ENCODE measurements at places on chromosomes 6 and 20.

GRCh38 chr6:75296811-75297779 is 12.5 kb upstream of the TMEM30A start:
- DNase-seq: peak; percentile 73

GRCh38 chr6:121694801-121695251 is 259.4 kb downstream of the GJA1 start:
- peak; percentile 81 for DNase-seq

- no peak for DNase-seq
These were observed 43.0 kb downstream of the VEGFA start for GRCh38 chr6:43812850-43813578.

DNA sequence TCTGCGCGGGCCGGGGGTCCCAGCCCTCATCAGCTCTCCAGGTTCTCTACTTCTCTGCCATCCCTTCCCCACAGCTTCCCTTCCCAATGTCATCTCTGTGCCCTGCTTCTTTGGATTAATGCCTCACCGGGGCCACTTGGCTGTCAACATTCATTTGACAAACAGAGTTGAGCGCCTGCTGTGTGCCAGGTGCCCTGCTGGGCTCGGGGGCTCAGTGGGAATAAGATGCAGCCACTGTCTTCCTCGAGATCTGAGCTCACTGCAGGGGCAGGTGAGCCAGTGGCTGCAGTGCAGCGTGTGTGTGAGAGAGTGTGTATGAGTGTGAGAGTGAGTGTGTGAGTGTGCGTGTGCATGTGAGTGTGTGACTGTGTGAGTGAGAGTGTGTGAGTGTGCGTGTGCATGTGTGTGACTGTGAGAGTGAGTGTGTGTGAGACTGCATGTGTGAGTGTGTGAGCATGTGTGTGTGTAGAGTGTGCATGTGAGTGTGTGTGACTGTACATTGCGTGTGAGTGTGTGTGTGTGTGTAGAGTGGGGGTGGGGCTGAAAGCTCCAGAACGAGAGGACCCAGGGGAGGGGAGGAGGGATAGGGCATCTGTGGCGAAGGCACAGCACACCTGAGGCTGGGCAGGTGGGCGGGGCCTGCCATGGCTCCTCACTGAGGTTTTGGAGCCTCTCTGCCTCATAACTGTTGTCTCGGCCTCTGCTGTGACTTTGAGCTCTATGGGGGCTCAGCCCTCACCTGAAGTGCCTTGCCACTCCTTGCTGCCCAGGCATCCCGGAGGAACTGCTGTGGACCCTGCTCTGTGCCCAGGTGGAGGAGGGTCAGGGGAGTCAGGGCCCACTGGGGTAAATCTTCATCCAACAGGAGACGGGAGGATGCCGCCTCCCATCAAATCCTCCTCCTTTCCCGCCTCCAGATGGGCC is 36.5 kb upstream of the PHACTR3 start:
- no peak for DNase-seq

DNA sequence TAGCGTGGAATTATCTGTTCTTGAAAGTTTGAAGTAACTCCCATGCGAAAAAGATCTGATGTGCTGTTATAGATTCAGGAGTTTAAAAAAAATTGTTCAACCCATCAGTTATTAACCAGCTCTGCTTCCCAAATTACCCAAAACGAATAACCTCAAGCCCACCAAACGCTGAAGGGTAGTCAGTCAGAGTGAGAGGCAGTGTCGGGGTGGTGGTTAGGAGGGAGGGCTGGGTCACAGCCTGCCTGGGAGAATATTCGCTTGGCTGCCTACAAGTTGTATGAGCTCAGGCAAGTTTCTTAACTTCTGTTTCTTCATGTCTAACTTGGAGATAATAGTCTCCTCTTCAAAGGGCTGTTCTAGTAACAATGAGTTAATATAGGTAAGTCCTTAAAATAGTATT is 114.6 kb downstream of the JPH2 start:
- no peak for DNase-seq

DNA sequence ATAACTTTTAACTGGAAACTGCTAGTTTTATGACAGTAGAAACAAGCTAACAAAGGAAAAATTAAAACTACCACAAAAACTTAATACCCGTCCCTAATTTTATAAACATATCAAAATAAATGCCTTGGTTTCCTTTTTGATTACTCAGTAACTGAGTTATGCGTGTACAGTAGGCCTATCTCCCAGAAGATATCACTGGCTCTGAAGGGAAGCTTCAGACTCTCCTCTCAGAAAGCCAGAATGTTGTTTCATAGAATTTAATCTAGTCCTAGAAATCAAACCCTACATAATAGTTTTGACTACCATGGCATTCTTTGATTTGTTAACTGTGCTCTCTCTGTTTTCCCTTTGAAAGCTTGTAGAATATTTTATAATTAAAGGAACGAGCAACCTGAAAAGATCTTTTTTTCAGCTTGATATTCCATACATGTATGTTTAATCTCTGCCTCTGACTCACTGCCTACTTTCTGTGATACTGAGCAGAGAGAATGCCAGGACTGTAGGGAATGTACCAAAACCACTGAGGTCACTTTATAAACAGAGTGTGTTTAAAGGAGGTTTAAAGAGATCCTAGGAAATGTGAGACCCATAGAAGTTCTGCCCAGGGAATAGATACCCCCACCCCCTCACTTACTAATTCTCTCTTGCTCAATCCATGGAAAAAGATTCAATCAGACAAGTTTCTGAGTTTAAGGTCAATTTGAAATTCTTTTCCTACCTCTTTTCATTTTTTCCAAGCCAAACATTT is 311.5 kb downstream of the HDGFL1 start:
- peak; percentile 98 for DNase-seq

- DNase-seq: no peak
These were observed 9.5 kb downstream of the OVOL2 start for GRCh38 chr20:18048176-18048575.

- DNase-seq: no peak
These were observed 1.4 kb upstream of the FILIP1 start for GRCh38 chr6:75495011-75495410.

GRCh38 chr6:14887986-14888574 is 357.8 kb upstream of the JARID2 start:
- no peak for DNase-seq

DNA sequence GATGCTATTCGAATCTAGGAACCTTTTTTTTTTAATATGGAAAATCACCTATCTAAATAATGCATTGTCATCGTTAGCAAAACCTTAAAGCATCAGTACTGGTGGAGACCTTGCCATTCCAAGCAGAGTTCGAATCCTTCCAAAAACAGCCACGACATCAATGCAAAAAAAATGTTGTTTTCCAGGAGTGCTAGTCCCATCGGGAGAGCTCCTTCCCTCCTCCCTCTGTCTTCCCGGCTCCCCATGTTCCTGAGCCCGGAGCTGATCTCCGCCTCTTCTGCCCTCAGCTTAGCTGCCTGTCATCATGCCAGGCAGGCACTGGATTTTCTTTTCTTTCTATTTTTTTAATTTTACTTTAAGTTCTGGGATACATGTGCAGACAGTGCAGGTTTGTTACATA is 153.6 kb upstream of the QKI start:
- DNase-seq: no peak

DNA sequence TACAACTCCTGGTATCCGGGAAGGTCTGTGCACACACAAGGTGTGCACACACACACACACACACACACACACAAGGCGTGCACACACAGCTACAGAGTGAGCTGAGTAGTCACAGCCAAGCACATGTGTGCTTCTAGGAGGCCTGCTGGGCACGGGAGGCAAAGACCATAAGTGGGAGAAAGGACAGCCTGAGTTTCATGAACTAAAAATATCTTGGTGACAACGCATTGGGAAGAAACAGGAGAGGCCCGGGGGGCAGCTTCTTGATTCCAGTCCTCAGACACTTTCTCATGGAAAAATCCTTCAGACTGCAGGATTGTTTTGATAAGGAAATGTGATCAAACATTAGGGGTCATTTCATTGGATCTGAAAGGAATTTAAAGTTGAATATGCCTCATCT is 2.6 kb downstream of the TRAF3IP2 start:
- DNase-seq: peak; percentile 90

DNA sequence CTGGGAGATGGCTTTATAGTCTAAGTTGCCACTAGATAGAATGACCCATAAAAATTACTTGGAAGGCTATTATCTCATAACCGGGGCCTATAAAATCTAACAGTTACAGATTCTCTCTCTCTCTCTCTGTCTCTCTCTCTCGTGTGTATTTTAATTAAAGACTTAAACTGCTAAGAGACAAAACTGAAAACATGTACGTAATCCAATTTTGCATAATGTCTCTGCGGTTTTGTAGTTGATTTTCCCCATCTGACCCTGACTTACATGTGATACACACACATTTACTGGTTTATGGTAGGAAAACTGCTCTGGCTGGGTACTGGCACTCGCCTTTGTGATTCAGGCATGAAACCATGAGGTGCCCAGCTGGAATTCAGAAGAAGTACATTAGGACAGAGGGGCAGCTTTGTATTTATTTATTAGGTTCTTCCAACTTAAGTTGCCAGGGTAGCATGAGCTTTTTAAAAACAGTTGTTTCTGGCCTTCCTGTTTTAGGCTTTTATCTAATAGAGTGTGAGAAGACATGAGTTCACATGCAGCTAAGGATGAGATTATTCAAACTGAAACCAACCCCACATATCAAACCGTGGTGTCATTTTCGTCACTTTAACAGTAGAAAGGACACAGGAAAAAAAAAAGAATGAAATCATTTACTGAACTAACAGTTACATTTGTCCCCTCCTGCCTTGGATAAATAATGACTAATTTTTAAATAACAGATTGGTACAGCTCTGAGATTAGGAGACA is 182.5 kb downstream of the GMPR start:
- DNase-seq: peak; percentile 83

DNA sequence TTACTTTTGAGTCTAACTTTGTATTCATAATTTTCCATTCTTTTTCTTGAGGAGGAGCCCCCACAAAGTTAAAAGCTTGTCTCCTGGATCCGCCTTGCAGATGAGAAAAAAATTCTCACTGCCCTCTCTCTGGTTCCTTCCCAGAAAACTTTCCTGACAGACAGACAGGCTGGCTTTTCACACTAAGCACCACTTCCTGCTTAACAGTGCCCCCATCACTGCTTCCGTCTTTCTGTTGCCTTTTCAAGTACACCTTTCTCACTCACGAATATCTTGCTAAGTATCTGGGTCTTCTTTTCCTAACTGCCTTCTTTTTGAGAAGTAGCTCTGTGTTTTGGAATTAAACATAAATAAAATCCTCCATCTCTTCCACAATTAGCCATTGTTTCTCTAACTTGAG is 19.8 kb upstream of the LMBRD1 start:
- no peak for DNase-seq

- no peak for DNase-seq
These were observed 43.6 kb downstream of the RREB1 start for GRCh38 chr6:7151381-7151780.

GRCh38 chr6:37442416-37443215 is 9.6 kb downstream of the CMTR1 start:
- DNase-seq: no peak

GRCh38 chr20:17909869-17910321 is 58.7 kb downstream of the SNX5 start:
- DNase-seq: peak; percentile 69

GRCh38 chr20:47861116-47861515 is 75.8 kb upstream of the SULF2 start:
- DNase-seq: no peak

- DNase-seq: no peak
These were observed 11.5 kb downstream of the APCDD1L start for GRCh38 chr20:58503668-58504067.

DNA sequence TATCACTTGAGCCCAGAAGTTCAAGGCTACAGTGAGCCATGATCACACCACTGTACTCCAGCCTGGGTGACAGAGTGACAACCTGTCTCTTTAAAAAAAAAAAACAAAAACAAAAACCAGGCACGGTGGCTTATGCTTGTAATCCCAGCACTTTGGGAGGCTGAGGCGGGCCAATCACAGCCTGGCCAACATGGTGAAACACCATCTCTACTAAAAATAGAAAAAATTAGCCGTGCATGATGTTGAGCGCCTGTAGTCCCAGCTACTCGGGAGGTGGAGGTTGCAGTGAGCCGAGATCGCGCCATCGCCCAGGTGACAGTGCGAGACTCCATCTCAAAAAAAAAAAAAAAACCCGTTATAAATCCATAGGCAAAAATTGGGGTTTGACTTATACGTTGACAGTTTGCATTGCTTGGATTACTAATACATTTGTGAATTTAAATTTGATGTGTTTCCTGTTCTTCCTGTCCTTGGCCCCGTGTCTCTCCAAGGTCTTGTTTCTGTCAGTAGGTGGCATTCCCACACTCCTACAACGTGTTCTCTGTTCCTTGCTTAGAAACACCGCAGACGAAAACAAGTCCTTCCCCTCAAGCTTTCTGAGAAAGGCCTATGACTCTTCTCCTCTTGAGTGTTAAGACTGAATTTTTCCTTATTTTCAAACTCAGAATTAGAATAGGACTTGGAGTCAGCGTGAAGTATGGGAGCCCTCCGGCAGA is 147.0 kb downstream of the DTNBP1 start:
- no peak for DNase-seq

- peak; percentile 75 for DNase-seq
These were observed 68.4 kb downstream of the ATG5 start for GRCh38 chr6:106257195-106257594.

GRCh38 chr6:163057260-163057659 is 329.5 kb downstream of the PACRG start:
- no peak for DNase-seq

- DNase-seq: peak; percentile 98
These were observed at the start of gene SOX4 for GRCh38 chr6:21593412-21593926. SOX4 (plus strand) TSS chr6:21593751; CDS start chr6:21594535, 784 bp downstream.

GRCh38 chr20:17654649-17655285 is 27.3 kb downstream of the RRBP1 start:
- DNase-seq: peak; percentile 57

DNA sequence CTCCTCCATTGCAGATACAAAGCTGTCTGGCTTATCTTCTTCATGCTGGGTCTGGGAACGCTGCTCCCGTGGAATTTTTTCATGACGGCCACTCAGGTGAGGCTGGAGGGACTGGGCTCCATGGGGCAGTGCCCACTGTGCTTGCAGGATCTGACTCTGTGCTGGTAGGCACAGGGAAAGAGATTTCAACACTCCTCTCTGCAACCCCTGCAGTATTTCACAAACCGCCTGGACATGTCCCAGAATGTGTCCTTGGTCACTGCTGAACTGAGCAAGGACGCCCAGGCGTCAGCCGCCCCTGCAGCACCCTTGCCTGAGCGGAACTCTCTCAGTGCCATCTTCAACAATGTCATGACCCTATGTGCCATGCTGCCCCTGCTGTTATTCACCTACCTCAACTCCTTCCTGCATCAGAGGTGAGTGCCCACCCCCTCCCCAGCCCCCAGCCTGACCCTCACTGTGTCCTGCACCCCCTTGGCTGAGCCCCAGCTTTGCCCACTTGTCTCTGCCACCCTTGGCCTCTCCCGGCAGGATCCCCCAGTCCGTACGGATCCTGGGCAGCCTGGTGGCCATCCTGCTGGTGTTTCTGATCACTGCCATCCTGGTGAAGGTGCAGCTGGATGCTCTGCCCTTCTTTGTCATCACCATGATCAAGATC is 6.1 kb downstream of the SLC29A1 start:
- no peak for DNase-seq

DNA sequence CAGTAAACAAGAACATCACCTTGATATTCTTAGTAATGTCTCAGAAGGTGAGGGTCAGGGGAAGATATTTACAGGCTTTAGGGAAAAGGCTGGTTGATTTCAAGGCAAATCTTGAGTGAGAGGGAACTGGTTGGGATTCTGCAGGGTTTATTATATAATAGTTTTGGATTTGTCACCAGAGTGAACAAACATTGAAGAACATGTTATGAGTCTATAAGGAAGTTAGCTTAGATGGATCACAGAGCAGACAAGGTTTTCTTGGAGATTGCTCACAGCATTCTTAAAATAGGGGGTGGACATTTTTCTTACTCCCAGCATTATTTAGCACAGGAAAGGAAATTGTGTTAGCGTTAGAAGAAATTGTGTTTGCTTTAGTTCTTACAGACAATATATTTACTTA is 324.9 kb downstream of the LAMA2 start:
- no peak for DNase-seq

- DNase-seq: peak; percentile 84
These were observed 28.5 kb upstream of the TMEM244 start for GRCh38 chr6:129889580-129889979.
